ENCODE measurements at places on chromosomes 5 and 9. TPM values are rescaled to one million over a fixed set of nuclear protein-coding genes. Genes with fewer than 3 reads are reported as not detected.

ZCCHC7 gene
- 32.8 TPM for total RNA-seq

HMCN2 gene
- not detected for total RNA-seq

TAF1L gene
- total RNA-seq, result 0.08 TPM

PITX1 gene
- not detected for total RNA-seq

TAS2R1 gene
- total RNA-seq, result not detected

RGMB gene
- 4.6 TPM for total RNA-seq

SLC22A4 gene
- not detected for total RNA-seq

CDK7 gene
- 21.2 TPM for total RNA-seq

GLRA1 gene
- not detected for total RNA-seq

ANKRD18B gene
- total RNA-seq, result not detected

WNK2 gene
- total RNA-seq, result not detected

QSOX2 gene
- 12.8 TPM for total RNA-seq

IL13 gene
- 0.30 TPM for total RNA-seq

IFNA16 gene
- total RNA-seq, result not detected

PWWP2A gene
- total RNA-seq, result 26.2 TPM

ECM2 gene
- not detected for total RNA-seq

F12 gene
- total RNA-seq, result 2.8 TPM

ZNF608 gene
- total RNA-seq, result not detected

GFRA3 gene
- not detected for total RNA-seq

C1QTNF3 gene
- total RNA-seq, result 4.8 TPM

CCNH gene
- 71.0 TPM for total RNA-seq

PGM5 gene
- not detected for total RNA-seq

OTP gene
- total RNA-seq, result not detected

KIF4B gene
- not detected for total RNA-seq

SPATA31A3 gene
- not detected for total RNA-seq

PCDHGA6 gene
- 0.28 TPM for total RNA-seq

PSD2 gene
- total RNA-seq, result 0.08 TPM

FNBP1 gene
- 194 TPM for total RNA-seq

GPR151 gene
- total RNA-seq, result not detected

GPR21 gene
- 1.2 TPM for total RNA-seq

CENPH gene
- total RNA-seq, result 41.3 TPM

Measured in activated naive CD8-positive, alpha-beta T cell treated with anti-CD3 and anti-CD28 coated beads, Interleukin-2, amount 10 ng/mL, durations not matched to agents 7 days and 5 days (primary cell).